ENCODE measurements at places on chromosomes 2 and 18.

GRCh38 chr2:59752071-59752470 is 801.4 kb downstream of the BCL11A start:
- DNase-seq = no peak

DNA sequence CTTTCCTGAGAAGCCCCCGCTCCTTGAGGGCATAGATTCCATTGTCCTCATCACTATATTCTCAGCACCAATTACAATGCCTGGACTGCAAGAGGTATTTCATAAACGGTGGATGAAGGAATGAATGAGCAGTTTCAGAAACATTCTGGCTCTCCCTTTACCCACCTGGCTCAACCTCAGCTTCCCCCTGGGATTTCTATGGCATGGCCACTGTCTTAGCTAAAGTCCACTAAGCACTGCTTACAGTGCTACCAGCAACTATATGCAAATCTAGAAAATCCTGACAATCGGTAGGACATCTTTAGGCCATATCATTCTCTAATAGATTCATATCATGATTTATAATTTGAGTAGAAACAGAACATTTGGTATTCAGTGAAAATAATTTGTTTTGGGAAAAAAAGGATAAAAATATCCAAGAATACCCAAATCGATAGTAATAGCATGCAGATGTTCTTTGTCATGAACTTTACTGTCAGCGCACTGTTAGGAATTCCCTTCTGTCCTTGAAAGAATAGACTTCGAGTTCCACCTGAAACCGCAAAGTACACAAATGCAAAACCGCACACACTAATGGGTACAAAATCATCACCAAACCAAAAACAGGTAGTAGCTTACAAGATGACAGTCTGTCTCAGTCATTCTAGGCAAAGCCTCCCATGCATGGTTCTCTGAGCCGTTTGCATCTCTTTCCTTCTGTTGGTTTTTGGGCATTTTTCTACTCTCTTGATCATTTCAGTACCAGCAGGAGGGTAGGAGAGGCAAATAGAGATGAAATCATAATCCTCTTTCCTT is 303.6 kb upstream of the ID2 start:
- DNase-seq = no peak

DNA sequence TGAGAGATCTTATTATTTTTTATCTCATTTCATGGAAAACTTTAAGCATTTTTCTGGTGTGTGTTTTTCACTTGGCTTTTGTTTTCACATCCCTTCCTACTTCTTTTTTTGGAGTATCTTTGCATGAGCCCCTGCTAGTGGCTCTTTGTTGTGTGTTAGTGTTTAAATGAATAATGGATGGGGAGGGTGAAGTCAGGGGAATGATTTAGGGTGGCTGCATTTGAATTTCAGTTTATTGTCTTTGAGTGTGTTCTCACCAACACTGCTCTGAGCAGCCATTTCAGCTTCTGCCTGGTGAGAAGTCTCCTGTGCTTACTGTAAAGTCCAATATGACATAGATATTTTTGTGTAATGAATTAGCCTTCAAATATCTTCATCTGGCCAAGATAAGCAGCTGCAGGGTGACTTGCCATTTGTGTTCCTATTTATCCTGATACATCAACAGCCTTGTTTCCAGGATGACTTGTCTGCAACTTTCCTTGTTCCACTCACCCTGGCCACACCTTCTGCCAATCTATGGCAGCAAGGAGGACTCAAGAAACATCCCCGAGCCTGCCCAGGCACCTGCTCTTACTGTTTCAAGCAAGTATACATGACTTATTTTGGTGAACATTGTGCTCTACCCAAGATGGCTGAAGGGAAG is 182.6 kb downstream of the PDE11A start:
- no peak for DNase-seq

- DNase-seq = no peak
These were observed 92.5 kb upstream of the NCK2 start for GRCh38 chr2:105652014-105652796.

GRCh38 chr2:50529600-50530218 is 502.2 kb downstream of the NRXN1 start:
- DNase-seq = no peak

- no peak for DNase-seq
These were observed 250.0 kb downstream of the SMAD2 start for GRCh38 chr18:47680488-47680887.

DNA sequence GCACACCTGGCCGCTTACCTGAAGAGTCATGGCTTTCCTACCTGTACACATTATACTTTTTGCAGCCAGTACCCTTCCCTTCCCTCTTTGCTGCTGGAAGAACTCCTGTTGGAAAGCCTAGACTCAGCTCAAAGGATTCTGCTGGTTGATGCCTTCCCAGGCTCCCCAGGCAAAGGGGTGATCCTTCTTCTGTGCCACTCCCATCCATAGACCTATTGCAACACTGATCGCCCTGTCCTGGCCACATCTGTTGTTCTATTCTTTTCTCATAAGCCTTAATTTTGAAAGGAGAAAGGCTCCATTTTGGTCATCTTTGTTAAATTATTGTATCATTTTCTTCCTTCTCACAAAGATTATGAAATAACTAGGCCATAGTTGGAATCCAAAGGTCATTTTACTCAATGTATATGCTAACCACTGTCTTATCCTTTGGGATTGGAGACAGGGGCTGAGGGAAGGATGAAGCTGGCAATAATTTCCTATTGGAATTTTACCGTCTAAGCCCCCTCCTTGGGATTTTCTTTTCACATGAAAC is 3.4 kb upstream of the PRKCE start:
- no peak for DNase-seq

DNA sequence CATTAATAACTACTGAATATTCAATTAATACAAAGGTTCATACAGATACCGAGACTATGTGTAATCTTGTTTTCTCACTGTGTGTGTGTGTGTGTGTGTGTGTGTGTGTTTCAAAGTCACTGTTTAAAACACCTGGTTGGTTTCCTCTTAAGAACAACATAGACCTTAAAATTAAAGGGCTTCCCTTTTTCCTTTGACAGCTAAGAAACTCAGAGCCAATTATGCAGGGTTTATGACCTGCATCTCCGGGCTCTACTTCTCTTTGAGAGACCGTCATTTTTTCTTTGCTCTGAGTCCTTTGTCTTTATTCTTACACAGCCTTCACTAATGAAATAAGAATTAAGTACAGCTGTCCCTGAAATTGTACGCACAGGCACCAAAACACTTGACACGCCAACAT is 145.6 kb downstream of the HDAC4 start:
- DNase-seq = no peak

GRCh38 chr18:50071397-50071796 is 123.5 kb downstream of the MYO5B start:
- no peak for DNase-seq

DNA sequence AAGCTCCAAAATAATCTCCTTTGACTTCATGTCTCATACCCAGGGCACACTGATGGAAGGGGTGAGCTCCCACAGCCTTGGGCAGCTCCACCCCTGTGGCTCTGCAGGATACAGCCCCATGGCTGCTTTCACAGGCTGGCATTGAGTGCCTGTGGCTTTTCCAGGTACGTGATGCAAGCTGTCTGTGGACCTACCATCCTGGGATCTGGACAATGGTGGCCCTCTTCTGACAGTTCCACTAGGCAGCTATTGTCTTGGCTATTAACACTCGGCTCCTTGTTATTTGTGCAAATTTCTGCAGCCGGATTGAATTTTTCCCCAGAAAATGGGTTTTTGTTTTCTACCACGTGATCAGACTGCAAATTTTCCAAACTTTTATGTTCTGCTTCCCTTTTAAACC is 634.2 kb downstream of the TSN start:
- no peak for DNase-seq

DNA sequence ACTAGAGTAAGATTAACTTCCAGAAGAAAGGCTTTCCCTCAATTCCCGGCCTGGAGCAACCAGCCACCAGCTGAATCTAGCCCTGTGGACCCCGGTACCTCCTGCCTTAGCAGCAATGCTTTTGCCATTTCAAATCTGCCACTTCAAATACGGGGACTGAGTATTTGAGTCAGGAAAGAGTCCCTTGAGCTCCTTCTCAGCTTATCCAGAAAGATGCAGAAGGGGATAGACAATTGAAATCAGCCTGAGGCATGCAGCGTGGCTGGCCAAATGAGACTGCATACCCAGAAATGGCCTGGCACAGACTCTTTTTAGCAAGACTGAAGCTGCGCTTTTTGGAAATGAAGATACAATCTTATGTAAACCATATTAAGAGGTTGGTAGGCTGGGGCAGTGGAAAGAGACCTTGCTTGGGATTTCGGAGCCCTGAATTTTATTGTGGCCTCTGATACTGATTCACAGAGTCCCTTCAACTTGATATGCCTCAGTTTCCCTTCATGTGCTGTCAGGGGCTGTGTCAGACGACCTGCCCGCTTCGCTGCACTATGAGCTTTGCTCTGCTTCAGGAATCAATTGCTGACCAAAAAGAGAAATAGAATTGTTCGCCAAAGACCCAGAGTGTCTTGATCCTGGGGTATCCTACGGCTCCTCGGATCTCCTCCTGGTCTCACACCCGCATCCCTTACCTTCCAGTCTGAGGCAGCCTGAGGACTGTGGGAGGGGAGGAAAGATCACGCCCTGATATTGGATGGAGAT is 1.0 kb downstream of the MATN3 start:
- DNase-seq = no peak

DNA sequence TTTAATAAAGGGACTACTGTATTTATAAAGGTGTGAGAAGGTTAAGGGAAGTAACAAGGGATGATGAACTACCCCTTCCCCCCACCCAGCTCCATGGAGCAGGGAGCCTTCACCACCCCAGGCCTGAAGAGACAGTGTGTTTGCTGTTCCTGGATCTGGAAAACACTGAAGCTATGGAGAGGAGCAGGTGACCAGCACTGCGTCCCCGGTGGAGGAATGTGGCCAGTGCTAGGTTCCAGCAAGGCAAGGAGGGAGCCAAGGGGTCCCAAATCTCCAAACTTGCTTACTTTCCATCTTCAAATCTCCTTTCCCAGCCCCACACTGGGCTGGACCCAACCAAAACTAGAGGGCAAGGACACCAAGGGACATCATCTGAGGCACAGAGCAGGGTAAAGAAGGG is 128.7 kb upstream of the CD302 start:
- DNase-seq = no peak

GRCh38 chr2:58918141-58918540 is 677.0 kb upstream of the FANCL start:
- no peak for DNase-seq

DNA sequence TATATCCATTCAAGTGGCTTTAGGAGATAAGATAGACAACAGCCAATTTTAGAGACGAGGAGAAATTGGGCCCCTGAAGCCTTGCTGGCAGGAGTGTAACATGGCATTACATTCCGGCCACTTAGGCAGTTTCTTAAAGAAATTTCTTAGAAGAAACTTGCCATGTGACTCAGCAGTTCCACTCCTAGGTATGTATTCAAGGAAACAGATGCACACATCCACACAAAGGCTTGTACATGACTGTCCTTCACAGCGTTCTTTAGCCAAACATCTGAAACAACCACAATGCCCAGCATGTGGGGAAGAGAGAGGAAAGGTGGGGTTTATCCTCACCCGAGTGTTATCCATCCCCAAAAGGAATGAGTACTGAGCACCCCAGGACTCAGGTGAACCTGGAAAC is 107.1 kb downstream of the NFATC1 start:
- no peak for DNase-seq

DNA sequence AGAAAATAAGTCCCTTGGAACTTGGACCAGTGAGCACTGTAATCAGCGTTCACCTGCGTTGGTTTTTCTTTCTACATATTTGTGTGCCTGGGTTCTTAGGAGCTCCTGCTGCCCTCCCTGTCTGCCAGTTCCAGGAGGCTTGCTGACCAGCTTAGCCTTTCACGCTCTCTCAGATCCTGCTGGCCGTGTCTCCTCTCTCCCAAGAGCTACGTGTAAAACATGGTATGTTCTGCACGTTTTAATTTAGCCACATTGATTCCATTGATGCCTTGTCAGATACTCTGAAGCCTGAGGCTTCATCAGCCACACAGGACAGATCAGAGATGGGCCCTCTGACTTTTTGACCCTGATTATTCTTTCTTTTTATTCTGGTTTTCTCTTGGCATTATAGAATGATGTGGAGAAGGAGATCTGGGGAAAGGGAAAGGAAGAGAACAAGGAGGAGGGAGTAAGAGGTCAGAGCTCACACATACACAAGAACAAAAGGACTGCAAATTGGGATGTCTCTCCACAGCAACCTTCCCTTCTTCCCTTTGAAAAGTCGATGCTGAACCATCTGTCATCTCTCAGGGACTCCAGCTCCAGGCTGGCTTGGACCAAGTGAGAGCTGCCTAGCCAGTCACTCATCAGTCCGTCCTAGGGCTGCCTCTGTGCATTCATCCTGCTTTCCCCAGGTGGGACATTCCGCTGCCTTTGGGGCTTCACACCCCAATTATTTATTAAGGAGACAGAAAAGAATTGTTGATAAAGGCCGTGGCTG is 152.8 kb downstream of the PIK3C3 start:
- DNase-seq = no peak

DNA sequence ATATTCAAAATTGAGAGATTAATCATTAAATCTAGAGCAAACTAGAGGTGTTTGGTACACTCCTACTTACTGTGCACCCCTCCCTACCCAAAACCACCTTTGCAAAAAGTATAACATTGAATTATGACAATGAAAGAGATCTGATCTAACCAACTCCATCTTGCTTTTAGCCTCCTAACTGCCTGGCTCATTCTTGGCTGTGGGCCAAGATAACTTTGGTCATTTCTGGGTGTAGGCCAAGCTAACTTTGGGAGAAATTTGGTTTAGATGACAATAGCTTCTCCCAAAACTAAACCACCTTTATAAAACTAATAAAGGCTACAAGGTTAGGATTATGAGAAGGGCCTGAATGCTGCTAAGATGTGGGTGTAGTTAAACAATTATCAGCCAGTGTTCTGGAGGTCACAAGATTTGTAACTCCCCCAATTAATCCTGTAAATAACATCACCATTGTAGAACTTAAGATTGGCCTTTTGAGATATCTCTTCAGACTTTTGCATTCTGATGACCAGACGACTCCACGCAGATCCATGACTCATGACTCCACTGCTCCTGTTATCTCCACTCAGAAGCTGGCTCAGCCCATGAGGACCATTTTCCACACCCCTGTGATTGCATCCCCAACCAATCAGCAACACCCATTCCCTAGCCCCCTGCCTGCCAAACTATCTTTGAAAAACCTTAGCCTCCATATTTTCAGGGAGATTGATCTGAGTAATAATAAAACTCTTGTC is 160.2 kb downstream of the FBXO15 start:
- DNase-seq = no peak

- no peak for DNase-seq
These were observed 6.7 kb upstream of the LRRC30 start for GRCh38 chr18:7224198-7224597.

GRCh38 chr2:15784106-15784885 is 156.1 kb upstream of the MYCN start:
- no peak for DNase-seq

DNA sequence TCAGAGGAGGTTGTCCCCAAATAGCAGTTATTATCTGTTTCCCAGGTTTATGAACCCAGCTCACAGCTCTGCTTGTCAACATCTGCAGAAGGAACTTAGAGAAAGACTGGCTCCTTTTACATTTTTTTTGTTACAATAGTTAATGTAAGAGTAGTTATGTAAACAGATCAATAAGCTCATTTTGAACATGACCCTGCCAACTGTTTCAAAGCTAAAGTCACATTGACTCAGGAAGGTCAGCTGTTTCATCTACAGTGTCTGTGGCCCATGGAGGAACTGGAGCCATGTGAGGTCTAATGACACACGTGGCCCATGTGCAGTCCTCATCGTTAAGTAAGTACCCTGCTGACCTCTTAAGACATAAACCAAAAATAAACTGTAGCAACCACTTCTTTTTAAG is 97.1 kb downstream of the SH3RF3 start:
- DNase-seq = no peak

Measured in cortex of kidney (tissue), 1 donor.